ENCODE measurements at places on chromosomes 11 and 22.
A peak's percentile ranks its signal among the peaks of the same experiment; 100 is the strongest.

GRCh38 chr22:39622881-39623367 lies 52.4 kb downstream of the CACNA1I start:
- DNase-seq = no peak

DNA sequence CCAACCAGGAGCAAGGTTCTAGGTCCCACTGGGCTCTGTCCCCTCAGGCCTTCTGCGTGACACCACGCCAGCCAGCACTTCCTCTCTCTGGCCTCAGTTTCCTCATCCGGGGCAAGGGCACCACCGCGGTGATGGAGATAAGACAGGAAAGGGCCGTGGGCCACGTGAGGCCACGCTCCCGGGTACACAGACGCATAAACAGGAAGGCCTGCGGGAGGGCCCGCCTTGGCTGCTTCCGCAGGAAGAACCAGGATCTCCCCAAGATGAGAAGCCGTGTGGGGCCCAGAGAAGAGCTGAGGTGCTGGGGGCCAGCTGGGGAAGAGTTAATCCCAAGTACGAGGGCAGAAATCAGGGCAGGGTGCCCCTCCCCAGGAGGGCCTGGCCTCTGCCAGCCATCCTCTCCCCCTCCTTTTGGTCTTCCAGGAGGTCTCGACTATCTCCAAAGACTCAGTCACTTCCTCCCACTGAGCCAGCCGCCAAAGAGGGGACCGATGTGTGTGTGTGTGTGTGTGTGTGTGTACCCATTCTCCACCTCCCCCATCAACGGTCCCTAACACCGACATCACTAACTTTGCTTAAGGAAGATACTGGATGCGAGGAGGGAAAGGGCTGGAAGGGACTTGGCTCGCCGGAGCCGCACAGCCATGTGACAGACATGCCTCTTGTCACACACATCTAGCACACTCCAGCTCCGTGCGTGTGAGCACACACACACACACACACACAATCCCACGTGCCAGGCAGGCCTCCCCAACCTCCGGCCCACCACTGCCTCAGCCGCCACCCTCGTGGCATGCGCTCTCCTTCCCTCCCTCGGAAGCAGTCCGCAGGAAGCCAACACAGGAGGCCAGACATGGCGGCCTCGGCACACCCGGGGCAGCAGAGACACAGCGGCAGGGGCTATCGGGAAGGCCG lies 1.4 kb downstream of the MFNG start:
- DNase-seq = no peak

DNA sequence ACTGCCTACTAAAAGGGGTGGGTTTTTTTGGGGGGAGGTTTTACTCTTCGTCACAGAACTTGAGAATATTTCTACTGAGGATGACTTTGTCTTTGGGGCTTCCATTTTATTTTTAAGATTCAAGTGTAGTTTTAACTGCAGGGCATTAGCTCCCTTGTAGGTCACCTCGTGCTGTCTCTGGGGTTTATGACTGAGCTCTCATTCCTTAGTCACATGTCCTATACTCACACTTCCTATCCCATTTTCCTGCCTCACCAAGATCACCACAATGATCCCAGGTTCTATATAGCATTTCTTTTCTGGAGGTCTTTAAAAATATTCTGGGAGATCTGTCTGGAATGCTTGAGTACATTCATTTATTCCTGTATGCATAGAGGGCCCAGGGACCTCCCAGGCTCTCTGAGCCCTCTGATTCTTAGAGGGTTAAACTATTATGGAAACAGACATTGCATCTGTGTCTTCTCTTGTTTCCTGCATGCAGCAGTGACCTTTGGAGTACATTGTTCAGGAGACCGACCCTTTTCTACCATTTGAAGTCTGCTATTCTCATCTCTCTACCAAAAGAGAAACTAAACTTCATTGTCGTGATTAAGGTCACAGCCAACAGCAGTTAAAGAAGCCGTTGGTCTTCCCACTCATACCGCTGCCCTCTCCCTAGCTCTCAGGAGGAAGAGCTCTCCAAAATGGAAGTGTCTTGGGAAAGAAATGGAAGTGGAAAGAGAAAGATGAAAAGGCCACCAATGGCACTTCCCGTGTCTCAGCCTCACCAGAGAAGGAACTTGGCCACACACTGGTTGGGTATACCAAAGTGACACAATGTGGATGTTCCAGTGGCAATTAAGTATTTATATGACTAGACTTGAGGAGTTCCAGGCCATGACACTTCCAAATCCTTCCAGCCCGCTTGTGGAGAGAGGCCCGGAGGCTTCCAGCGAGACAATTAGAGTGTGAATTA lies 77.5 kb downstream of the ZBTB16 start:
- DNase-seq = no peak

DNA sequence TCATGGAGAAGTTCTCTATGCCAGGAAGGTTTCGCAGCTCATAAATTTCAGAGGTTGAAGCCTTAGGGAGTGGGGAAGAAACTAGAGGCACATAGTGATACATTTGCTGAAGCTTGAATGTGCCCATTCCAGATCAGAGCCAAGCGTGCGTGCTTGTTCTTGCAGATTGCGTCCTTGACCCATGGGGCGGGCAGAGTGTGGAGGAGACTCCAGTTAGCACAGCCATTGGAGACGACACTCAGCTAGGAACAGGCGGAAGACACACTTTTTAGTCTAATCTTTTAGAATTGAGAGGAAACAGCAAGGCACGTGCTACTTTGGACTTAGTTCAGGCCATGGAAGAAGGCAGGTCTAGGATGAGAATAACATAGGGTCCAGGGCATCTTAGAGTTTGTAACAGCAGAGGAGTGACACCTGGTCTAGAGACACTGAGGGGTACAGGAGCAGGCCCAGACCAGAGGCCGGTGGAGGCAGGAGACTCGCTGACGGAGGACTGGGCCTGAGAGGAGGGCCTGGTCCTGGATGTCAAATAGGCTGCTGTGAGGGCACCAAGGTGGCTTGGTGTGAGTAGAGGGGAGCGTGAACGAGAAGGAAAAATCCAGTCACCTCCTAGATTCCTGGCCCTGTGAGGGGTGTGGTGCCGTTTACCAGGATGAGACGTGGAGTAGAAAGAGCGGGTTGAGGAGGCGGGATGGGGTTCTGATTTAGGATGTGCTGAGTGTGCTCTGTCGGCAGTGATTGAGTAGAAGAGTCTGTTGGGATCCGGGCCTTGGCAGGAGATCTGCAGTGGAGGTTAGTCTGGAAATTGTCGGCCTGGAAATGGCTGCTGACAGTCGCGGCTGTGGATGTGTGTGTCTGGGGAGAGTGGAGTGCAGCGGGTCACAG lies 154.7 kb downstream of the TBC1D22A start:
- DNase-seq = no peak

- DNase-seq = no peak
These were observed 440 bp upstream of the SLC25A45 start for GRCh38 chr11:65382804-65383368.

DNA sequence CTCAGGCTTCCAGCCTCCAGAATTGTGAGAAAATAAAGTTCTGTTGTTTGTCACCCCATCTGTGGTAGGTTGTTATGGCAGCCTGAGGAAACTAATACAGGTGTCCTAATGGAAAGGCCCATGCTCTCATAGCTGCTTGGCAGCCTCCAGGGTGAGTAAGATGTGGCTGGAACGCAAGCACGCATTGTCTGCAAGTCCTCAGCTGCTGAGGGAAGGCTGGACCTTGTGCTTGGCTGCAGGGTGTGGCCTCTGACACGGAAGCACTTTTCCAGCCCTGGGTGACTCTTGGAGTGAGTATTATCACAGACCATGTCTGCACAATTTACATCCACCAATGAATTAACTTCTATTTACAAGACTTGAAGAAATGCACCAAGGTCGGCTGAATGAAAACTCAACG lies 44.4 kb upstream of the BARX2 start:
- peak; percentile 13 for DNase-seq

DNA sequence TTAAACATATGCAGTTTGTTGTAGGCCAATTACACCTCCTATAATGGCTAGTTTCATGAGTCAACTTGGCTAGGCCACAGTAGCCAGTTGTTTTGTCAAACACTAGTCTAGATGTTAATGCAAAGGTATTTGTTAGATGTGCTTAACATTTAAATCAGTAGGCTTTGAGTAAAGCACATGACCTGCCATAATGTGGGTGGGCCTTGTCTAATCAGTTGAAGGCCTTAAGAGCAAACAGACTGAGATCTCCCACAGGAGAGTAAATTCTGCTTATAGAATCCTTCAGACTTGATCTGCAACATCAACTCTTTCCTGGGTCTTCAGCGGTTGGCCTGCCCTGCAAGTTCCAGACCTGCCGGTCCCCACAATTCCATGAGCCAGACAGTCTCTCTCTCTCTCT lies 1345.9 kb downstream of the BRD1 start:
- DNase-seq = no peak

DNA sequence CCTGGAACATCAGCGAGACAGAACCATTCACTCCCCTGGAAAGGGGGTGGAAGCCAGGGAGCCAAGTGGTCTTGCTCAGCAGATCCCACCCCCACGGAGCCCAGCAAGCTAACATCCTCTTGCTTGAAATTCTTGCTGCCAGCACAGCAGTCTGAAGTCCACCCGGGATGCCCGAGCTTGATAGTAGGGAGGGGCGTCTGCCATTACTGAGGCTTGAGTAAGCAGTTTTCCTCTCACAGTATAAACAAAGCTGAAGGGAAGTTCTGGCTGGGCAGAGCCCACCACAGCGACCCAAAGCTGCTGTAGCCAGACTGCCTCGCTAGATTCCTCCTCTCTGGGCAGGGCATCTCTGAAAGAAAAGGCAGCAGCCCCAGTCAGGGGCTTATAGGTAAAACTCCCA lies 764.8 kb upstream of the LUZP2 start:
- peak; percentile 19 for DNase-seq

Measured in HT1080 (cell line).